SHP77 (cell line): ENCODE measurements at places on chromosomes 6 and 20.

DNA sequence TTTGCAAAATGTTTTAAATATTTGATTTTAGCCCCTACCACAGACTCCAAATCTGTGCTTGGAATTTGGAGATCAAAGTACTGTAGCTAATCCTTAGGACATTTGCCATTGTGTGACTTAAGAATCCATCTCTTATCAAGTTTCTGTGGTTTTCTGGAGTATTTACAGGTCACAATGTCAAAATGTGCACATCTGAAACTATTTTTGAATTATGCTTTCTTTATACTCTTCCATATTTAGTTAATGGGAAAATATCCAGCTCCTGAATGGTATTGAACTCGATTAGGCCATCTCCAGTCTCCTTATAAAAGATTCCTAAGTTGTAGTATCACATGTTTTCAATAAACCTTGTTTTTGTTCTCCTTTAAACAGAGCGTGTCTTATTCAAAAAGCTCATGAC, 162.5 kb downstream of the KHDC1L start:
- no peak for DNase-seq

GRCh38 chr20:23937303-23938117, 51.1 kb downstream of the GGTLC1 start:
- DNase-seq: peak; percentile 55

DNA sequence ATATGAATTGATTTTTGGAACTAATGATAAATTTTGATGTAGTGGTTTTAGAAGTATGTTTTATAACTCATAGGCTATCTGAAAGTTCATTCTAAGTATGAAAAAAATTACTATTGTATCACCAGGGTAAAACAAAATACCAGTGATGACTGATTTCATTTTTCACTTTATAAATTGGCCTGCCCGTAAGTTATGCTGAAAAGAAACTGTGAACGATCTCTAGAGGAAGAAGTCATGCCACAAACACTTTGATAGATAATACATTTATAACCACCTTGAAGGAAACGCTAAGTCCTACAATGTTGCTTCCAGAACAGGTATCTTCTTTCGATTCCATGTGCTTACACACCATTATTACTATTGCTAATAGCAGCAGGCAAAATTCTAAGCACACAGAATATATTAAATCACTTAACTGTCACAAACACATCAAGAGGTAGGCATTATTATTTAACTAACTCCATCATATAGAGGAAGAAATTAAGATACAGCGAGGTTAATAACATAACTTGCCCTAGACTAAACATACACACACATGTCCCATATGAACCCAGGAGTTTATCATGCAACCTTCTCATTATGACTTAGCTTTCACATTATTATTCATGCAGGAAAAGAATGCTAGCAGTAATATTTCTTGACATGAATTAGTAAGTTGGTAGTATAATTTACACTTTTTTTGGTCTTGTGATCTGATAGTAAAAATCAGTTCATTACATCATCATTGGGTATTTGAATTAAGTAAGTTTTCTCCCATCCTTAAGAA, 44.7 kb downstream of the RGS17 start:
- no peak for DNase-seq

DNA sequence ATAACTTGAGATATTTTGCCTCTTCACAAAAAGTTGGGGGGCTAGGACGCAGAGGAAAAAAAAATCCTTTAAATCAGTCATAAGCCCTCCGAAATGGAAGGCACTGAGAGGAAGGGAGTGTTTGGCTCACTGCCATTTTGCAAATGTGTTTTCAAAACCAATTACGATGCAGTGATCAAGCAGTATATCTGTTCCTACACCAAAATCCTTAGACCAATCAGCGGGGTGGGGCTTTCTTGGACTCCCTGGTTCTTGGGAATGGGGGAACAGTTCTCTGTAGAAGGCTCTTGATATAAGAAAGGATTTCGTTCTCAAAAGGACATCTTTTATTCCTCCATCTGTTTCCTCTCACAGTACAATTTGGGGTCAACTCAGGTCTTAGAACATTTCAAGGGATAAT, 478.6 kb upstream of the JARID2 start:
- no peak for DNase-seq

DNA sequence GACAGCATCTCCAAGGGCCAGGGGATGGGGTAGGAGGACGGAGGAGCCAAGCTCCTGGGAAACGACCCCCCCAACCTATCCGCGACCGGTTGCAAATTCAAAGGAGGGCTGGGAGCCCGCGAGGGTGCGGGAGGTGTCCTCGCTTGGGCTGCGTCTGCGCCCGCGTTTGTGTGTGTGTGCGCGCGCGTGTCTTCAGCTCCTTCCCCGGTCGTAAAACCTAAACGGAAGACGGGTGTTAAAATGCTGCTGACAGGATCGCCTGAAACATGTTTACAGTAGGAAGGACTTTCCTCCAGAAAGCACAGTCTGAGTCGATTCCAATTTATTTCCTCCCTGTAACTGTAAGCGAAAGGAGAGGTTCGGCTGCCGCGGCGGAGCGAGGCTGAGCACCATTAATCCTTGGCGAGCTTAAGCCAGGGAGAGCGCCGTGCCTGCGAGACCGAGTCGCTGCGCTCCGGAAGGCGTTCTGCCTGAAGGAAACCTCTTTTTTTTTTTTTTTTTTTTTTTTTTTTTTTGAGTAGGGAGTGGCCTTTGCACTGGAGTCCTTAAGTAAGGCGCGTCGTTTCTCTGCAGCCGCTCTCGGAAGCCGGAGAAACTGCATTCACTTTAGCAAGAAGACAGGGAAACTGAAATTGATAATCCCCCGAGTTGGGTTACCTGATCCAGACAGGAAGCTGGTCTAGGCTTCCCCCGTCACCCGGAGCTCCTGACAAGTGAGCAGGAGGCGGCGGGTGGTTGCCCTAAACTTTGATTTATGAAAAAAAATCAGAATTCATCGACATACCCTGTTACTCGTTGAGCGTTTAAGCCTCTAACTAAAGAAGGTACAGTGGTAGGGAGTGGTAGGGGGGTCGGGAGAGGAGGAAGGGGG, 4.8 kb upstream of the SOX4 start:
- DNase-seq: peak; percentile 74

DNA sequence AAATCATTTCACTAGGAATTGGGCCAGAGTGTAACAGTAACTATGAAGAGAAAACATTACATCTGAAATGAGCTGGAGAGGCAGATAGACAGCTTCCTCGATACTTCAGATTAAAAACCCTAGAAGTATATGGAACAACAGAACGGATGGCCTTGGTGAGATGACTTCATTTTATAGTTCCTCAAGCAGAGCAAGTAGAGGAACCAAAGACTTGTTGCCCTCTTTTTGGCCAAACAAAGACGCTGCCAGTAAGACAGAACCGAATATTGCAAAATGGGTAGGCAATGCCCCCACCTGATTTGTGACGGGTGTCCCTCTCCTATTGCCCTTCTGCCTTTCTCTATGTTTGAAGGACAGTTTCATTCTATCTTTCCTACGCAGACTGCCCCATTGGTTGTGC, 53.5 kb downstream of the AGPAT4 start:
- DNase-seq: no peak

- DNase-seq: peak; percentile 78
Observed at GRCh38 chr6:3457710-3458602, 1.1 kb upstream of the SLC22A23 start.

DNA sequence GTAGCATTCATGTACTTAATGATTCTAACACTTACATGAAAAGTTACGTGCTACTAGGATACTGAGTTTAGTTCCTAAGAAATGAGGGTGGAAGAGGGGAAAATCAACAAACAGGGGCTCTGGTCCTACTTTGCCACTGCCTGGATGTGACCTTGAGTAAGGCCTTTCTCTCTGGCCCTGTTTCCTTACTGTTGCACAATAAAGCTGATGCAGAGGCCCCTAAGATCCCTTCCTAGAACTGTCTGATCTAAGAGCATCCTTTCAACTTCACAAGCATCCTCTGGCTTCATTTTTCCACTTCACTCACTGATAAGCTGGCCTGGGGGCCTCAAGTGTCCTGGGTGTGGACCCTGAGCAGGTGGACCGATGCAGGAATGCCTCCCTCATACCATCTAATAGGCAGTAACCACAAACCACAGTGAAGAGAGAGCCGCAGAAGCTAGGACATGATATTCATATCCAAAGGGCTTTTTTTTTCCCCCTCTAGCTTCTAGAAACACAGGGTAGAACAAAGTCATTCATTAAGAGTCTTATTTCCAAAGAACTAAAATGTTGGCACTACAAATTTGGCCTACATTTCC, 21.6 kb downstream of the FKBP1A start:
- DNase-seq: no peak
